Activated CD4-positive, alpha-beta T cell treated with anti-CD3 and anti-CD28 coated beads, Interleukin-10, Interleukin-2, amounts not matched to agents 100 ng/mL and 50 ng/mL, durations not matched to agents 16 hours and 8 hours (primary cell): ENCODE measurements at places on chromosomes 2 and 18.

- no peak for DNase-seq
These were observed 56.4 kb downstream of the EML4 start for GRCh38 chr2:42225573-42225972.

- no peak for DNase-seq
These were observed 39.0 kb upstream of the ZFP36L2 start for GRCh38 chr2:43265421-43265820.

GRCh38 chr18:69936191-69936558 lies 11.5 kb downstream of the CD226 start:
- DNase-seq = peak; percentile 45

DNA sequence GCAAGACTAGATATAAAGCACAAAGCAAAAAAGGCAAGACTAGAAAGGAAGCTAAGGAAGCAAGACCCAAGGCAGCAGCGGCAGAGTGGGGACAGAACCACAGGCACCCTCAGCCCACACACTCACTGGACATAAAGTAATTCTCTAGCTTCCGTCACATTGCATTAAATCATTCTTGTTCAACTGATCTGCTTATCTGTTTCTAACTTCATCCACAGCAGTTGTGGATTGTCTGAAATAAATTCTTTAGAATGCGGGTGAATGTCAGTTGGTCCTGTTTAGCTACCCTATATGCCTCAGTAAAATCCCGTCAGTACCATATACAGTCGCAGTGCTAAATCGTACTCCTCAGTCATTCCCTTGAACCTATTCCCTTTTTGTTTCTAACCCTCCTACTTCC lies 183.2 kb upstream of the SLC39A10 start:
- DNase-seq = no peak

GRCh38 chr2:174004905-174005605 lies 39.9 kb upstream of the SP3 start:
- peak; percentile 66 for DNase-seq

DNA sequence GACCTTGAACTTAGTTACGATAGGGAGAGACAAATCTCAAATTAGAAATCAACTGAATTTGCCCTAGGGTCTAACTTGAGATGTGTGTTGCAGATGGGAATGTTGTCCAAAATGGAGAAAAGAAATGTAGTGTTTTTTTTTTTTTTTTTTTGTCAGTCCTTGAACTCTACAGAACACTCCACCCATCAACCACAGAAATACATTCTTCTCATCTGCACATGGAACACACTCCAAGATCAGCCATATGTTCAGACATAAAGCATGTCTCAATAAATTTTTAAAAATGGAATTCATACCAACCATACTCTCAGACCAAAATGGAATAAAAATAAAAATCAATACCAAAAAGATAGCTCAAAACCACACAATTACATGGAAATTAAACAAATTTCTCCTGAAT lies 526.5 kb downstream of the FBXO15 start:
- no peak for DNase-seq

GRCh38 chr2:134128746-134129145 lies 125.1 kb upstream of the MGAT5 start:
- no peak for DNase-seq

GRCh38 chr2:180679693-180680092 lies 300.7 kb upstream of the UBE2E3 start:
- DNase-seq = no peak
